ENCODE measurements at places on chromosomes 4 and X. TPM values are rescaled to one million over a fixed set of nuclear protein-coding genes. Genes with fewer than 3 reads are reported as not detected.

- peak; percentile 28 for DNase-seq
Measured at GRCh38 chr4:82715731-82716617, 82.6 kb downstream of the SCD5 start.

DNA sequence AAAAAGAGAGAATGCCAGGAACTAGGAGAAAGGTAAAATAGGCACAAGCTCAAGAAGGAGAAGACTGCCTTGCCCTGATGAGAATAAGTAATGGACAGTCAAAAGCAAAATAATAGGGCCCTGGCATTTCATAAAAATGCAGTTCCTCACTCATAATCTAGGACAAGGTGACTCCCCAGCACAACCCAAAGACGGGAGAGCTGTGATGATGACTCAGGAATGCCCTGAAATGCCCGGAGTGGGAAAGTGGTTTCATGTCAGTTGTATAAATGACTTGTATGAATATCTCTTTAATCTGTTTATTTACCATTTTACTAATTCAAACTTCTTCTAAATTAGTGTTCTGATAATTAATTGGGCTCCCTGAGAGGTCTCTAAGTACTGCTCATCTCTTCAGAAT is 28.8 kb upstream of the SETD7 start:
- DNase-seq, result no peak

- no peak for DNase-seq
Measured at GRCh38 chrX:149870840-149871239, 10.1 kb upstream of the MAGEA8 start.

DNA sequence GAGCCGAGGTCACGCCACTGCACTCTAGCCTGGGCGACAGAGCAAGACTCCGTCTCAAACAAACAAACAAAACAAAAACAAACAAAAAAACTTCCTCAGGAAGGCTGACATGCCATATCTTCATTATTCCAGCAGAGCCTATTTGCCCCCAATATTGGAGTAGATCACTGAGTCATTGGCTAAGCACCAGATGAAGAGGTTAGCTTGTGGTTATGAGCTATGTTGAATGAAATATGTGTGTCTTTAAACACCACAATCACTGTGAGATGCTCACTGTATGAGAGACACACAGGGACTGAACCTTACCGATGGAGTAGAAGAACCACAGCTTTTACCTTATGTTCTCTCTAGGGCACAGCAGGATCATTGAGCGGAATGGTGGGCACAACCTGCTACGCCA is 122.1 kb upstream of the EOLA2 start:
- no peak for DNase-seq

- DNase-seq, result no peak
Measured at GRCh38 chr4:151458148-151458547, 49.2 kb downstream of the FHIP1A start.

GRCh38 chr4:23873717-23874535 is 15.9 kb downstream of the PPARGC1A start:
- DNase-seq, result no peak

The VCX3B gene
- total RNA-seq, result not detected

The PDE5A gene
- total RNA-seq, result 1.7 TPM

The PPP4R3C gene
- total RNA-seq, result not detected

The XAGE1A gene
- not detected for total RNA-seq

The HS6ST2 gene
- total RNA-seq, result 0.19 TPM
